Naive thymus-derived CD4-positive, alpha-beta T cell (primary cell): ENCODE measurements at places on chromosomes 3 and 15. TPM values are rescaled to one million over a fixed set of nuclear protein-coding genes. Genes with fewer than 3 reads are reported as not detected.

- no peaks in the 10 kb centered on the region for H3K36me3 ChIP-seq
- no peak for DNase-seq
- H3K27ac ChIP-seq = no peak overlapping the region
- H3K4me1 ChIP-seq = no peaks in the 10 kb centered on the region
Measured at GRCh38 chr15:99359769-99360168, 108.5 kb downstream of the LRRC28 start.

The SGO1 gene
- 23.1 and 25.0 TPM in 2 replicates for total RNA-seq

The CFAP44 gene
- total RNA-seq = 8.3 TPM

The A4GNT gene
- not detected for total RNA-seq
